DND-41 (cell line): ENCODE measurements at places on chromosomes 16 and 17.
A peak's percentile ranks its signal among the peaks of the same experiment; 100 is the strongest.

- no peak for DNase-seq
Measured at GRCh38 chr16:67017421-67017750, 11.6 kb upstream of the CBFB start.

DNA sequence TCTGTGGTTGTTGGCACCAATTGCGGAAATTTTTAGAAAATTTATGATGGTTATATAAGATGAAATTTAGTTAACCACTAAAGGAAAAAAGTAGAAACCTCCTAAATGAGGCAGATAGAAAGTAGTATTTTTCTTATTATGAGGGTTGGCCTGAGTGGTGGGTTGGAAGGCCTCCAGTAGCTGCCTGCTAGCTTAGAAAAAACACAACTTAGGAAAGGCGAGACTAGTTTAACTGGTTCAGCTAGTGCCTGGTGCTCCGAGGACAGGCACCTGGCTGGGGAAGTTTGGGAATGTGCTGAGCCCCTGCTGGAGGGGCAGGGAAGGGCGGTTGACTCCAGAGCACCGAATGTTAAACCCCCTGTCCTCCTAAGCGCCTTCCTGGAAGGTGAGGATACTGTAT is 19.9 kb downstream of the LDHD start:
- DNase-seq, result no peak

DNA sequence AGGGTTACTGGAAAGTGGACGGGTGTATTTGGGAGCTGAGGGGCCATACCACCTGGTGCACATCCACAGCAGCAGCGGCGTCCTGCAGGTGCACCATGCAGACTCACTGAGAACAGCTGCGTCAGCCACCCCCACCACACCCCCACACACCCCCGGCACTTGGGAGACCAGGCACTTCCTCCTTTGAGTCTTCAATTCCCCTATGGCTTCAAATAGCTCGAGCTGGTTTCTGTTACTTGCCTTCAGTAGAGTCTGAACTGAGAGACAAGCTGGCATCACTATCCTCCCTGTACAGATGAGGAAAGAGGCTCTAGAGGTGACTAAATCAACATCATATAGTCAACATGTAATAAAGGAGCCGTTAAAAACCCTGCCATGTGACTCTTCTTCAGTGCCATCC is 15.4 kb downstream of the CUEDC1 start:
- DNase-seq, result peak; percentile 85

DNA sequence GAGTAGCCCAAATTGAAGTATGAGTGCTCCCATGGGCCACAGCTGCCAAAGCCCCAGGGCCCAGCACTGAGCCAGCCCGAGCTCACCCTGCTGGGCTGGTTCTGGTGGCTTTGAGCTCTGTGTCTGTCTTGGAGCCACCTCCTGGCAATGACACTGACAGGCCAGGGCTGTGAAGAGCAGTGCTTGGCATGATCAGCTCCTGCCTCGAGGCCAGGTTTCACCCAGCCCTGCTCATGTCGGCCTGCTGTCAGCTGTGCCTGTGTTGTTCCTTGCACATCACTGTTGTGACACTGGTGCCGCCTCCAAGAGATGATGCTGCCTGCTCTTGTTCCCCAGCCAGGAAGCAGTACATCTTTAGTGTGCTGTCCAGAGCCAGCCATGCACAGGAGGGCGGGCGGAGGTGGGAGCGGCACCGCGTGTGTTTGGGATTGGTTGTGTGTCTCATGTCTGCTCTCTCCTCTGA is 26.0 kb downstream of the PLD6 start:
- no peak for DNase-seq

DNA sequence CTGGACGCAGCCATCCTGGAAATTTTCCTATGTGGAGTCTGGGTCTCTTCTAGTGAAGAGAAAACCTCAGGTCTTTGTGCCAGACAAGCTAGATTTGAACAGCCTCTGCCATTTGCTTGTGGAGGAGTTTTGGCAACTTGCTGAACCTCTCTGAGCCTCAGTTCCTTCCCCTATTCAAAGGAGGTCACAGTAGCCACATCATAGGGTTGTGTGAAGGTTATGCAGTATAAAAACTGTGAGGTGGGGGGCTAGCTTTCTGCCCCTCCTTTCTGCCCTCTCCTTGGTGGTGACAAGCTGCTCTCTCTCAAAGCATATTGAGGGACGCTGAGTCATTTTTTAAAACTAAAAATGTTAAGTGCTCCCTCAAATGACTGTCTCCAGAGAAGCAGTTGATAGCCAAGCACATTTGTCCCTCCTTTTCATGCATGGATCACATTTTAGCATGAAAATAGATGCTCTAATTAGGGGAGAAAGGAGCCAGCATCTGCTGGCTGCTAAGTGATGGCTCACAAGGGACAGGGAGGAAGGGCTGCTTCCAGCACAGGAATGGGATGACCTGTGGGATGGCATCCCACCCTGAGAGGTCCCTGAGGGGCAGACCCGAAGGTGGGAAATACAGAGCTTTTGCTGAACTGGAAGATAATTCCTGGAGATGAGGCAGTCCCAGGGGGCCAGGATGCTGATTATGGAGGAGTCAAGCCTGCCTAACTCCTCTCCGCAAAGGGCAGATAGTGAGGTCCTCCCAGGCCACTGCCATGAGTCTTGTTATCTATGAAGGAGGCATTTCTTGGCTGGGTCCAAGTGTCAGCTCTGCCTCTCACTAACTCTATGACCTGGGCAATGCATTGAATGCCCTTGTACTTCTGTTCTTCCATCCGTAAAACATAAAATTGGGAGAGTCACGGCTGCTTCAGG is 218.8 kb downstream of the RAB11FIP4 start:
- no peak for DNase-seq

DNA sequence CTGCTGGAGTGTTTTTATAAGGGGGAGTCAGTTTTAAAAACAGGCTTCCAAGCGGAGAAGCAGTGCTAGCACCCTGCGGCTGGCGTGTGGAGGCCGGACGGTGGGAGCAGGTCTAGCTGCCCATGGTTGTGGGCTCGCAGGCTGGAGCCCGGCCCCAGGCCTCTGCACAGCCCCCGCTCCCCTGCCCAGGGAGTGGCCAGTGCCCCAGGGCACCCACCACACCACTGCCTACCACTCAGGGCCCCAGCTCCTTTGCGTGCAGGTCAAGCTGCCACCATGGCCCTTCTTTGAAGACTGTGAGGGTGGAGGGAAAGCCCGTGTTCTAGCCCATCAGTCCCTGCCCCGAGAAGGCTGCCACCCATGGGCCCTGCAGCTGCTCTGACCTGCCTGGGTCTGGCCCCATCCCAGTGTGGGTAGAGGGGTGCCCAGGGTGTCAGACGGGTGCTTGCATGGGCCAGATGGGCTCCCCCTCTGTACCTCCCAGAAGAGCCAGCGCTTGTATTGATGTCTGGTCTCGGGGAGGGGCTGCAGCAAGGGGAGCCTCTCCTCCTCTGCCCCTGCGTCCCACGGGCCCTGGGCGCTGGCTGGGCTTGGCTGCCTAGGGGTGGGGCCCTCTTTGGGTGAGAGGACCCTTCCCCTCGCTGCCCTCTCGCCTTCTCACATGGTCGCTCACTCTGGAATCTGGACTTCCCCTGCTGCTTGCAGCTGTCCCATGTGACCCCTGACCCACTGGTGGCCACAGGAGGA is 1.5 kb upstream of the NUDT16L1 start:
- no peak for DNase-seq

DNA sequence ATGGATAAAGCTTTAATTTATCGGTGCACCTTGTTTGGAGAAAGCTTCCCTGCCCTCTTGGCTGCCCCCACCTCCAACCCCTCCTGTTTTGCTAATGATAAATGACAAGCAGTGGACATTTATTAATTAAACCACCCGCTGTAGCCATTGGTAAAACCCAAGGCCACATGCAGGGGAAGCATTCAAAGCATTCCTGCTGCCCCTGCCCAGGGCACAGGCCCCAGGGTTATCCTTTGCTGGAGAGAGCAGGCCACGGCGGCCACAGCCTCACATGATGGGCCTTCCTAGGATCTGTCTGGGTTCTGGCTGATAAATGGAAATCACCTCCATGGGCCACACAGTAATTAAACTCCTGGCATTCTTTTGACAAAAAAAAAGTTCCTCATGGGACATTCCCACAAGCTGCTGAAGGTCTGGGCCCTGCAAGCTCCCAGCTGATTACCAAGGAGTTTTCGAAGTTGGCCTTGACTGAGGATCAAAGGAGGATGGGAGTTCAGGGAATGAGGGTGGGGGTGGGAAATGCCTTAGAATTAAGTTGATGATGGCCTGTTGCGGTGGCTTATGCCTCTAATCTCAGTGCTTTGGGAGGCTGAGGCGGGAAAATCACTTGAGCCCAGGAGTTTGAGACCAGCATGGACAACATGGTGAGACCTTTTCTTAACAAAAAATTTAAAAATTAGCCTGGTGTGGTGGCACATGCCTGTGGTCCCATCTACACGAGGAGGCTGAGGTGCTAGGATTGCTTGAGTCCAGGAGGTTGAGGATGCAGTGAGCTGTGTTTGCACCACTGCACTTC is 35.5 kb downstream of the SOST start:
- DNase-seq, result no peak

- no peak for DNase-seq
Measured at GRCh38 chr16:85968041-85968920, 69.3 kb downstream of the IRF8 start.

DNA sequence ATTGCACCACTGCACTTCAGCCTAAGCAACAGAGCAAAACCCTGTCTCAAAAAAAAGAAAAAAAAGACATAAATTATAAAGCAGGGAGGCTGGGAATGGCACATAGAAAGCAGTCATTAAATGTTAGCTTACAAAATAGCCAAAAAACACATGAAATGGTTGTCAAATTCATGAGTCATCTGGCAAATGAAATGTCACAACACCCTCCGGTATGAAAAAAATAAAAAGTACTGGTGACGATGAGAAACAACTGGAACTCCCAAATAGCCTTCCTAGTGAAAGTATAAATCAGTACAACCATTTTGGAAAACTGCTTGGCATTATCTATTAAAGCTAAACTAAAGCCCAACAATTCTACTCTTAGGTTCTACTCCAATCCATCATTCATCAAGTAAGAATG is 3.5 kb upstream of the KATNB1 start:
- no peak for DNase-seq

DNA sequence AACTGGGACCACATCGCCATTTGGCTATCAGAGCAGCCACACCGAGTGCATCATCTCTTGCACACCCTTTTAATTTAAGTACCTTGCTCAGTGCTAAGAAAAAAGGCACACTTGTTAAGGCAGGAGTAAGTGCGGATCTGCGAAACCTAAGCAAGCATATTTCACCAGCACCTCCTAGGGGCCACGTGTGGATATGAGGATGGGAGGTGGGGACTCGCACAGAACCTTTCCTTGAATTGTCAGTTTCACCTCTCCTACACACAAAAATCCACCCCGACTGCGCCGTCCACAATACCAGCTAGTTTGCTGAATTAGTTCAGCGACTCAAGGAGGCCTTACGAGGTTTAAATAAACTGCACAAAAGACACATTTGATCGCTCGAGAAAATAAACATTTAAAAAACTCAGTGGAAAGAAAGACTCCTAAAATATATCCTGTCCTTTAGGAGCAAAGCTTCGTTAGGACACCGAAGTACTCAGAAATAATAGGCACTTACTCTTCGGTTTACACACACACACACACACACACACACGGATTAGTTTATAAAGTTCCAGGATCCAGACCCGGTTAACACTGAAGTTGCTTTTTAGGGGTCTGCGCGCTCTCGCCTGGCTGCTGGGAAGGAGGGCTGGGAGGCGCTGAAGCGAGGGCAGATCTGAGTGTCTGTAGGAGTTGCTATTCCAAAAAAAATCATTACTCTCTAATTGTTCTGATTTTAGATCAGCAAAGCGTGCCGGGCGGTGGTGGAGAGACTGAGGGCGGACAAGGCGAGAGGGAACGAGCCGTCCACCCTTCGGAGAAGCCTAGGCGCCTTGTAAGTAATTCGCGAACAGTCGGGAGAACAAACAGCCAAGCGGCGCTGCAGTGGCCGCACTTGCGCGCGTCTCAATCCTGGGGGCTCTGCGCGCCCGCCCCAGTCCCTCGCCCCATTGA is 1.0 kb upstream of the KCNJ2 start:
- DNase-seq, result no peak

DNA sequence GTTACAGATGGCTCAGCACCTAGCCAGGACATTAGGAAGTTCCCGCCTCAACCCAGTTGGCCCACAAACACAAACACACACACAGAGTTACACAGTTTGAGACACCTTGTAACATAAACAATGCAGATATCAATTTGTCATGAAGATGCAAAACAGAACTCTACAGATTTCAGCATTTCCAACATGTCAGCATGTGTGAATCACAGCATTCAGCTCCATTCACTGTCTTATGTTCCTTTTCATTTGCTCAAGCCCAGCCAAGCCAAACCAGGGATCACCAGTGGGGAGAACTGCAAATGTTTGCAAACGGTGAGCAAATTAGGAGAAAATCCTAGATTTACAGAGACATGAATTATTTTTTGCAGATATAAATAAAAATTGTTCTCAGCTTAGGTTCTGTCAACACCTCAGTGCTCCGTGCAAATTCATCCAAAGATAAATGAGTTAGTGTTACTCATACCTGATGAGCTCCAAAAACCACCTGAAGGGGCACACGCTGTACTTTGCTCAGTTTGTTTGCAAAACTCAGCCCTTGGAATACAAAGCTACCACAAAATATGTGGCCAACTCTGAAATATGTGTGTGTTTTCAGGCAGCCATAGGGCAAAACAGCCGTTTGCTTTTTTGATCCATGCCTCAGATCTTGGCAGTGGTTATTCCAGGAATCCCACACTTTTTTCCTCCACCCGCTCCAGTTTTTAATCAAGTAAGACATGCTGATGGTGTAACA is 16.3 kb upstream of the COX10 start:
- no peak for DNase-seq

- no peak for DNase-seq
Measured at GRCh38 chr17:57563958-57564357, 181.1 kb downstream of the CCDC182 start.

GRCh38 chr16:27374221-27374803 is 27.7 kb upstream of the IL21R start:
- no peak for DNase-seq

GRCh38 chr17:39139161-39139511 is 12.3 kb downstream of the PLXDC1 start:
- DNase-seq, result no peak

DNA sequence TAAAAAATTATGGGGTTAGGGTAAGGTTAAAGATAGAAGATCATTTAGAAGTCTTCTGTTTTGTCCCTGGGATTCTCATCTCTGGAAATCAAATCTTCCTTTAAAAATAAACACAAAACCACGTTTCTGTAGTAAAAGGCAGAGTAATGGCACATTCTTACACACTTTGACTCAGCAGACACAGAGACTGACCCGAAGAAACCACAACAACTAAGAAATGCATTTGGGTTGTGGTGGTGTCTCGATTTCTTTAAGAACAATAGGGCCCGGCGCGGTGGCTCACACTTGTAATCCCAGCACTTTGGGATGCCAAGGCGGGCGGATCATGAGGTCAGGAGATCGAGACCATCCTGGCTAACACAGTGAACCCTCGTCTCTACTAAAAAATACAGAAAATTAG is 54.9 kb upstream of the MYH10 start:
- DNase-seq, result no peak

- DNase-seq, result no peak
Measured at GRCh38 chr17:37187262-37187661, 188.5 kb upstream of the C17orf78 start.

GRCh38 chr17:75521951-75522727 is 3.4 kb upstream of the LLGL2 start:
- DNase-seq, result no peak
